Activated CD4-positive, alpha-beta T cell treated with anti-CD3 and anti-CD28 coated beads, Interleukin-10, Interleukin-2, amounts not matched to agents 100 ng/mL and 50 ng/mL, durations not matched to agents 16 hours and 8 hours (primary cell): ENCODE measurements at places on chromosomes 7 and 10.
A peak's percentile ranks its signal among the peaks of the same experiment; 100 is the strongest.

DNA sequence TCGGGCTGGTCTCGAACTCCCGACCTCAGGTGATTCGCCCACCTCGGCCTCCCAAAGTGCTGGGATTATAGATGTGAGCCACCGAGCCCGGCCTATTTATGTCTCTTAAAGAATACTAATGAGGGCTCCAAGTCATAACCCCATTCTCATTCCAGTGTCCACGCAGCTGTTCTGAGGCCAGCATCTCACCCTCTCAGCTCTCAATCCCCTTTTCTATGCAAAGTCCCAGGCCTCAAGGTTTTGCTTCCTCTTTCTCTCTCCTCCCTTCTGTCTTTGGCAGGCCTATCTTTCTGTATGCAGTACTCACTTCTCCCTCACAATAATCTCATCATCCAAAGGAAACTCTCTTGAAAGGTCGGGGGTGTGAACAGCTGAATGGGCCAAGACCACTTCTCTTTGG is 28.0 kb upstream of the VSIR start:
- DNase-seq: no peak

- peak; percentile 37 for DNase-seq
These were observed 64.6 kb upstream of the KCNMA1 start for GRCh38 chr10:77702166-77702565.

DNA sequence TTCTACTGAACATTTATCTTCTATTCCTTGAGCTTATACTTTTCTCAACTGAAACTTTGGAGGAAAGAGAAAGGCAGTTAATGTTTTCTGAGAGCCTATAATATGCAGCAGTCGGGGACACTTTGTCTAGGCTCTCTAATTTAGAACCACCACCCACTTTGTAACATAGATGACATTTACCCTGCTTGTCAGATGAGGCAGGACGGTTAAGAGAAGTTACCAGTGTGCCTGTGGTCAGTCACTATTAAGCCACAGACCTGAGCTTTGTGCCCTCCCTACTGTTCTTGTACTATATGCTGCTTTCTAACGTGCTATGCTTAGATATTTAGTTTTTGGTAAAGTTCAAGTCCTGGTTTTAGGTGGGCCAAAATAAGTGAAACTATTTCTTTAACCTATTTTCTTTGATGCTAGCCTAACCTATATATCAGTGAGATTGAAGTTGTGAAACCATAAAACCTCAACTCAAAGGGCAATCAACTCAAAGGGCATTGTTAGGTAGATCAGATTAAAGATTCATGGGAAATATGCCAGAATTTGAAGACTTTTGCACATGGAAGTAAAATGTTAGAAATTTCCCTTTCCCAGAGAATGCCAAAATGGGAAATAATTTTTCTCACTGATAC is 156.5 kb upstream of the AGR3 start:
- DNase-seq: no peak

- no peak for DNase-seq
These were observed 49.1 kb downstream of the KIF20B start for GRCh38 chr10:89750441-89750840.

DNA sequence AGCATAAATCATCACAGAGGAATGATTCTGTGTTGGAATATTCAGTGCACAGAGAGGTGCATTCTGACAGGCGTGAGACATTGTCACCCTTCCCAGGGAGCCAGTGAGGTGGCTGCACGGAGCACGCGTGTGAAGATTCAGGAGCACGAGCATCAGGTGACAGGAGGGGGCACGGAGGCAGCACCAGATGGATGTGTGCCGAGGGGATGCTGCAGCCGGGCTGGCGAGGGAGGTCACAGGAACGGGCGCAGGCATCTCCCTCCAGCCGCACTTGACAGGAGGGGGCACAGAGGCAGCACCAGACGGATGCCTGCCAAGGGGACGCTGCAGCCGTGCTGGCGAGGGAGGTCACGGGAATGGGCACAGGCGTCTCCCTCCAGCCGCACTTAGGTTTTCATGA is 66.5 kb downstream of the DIP2C start:
- no peak for DNase-seq

DNA sequence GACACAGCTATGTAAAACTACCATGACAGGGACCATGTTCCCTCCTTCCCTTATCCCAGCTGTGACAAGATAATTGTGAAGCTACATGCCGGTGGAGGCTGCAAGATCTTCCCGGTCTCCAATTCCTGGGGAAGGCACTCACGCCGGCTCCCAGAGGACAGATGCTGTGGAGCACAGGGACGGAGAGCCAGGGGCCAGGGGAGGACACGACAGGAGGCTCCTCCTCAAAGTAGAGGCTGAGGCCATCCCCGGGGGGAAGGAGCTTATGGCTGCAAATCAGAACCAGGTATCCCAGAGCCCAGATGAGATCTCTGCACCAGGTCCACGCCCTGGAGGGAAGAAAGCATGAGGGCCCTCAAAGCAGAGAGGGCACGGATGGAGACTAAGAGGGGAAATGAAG is 286.2 kb downstream of the TCERG1L start:
- no peak for DNase-seq

GRCh38 chr7:5594616-5595544 is 171.2 kb upstream of the TNRC18 start:
- peak; percentile 36 for DNase-seq
